Inflammatory macrophage treated with lipopolysaccharide for 1 hour (primary cell): ENCODE measurements at places on chromosomes 2 and 18.

DNA sequence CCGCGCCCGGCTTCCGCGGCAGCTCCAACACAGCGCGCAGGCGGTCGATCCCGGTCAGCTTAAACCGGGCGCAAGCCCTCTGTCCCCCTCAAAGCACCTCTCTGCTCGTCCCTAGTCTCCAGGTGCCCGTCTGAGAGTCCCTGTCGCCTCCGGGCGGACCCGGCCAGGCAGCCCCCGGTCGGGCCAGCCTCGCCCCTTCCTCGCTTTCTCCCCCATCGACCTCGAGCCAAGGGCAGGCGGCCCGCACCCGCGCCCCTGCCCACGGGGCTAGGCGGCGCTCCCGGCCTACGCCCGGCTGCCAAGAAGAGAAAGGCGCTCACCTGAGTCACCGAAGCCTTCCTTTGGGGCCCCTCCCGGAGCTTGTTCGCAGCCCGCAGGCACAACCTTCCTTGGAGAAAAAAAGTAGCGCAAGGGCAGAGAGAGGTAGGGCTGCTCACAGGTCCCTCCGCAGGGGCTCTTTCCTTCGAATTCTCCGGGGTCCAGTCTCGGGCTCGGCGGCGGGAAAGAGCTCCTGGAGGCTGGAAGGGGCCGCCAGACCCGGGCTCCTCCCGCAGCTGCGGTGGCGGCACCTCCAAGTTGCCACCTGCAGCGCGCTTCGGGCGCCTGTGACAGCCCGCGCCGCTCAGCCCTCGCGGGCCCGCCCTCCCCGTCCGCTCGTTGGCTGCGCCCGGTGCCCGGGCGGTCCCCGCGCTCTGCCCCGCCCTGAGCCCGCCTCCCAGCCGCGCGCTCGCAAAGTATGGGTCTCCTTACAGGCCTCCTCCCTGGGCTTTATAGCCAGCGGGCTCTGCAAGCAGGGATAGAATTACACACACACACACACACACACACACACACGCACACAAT is 86.5 kb upstream of the EPB41L3 start:
- DNase-seq, result peak; percentile 32

- DNase-seq, result peak; percentile 60
These were observed 58.0 kb upstream of the ARL5A start for GRCh38 chr2:151886241-151886640.

GRCh38 chr2:106700616-106701015 is 185.4 kb downstream of the ST6GAL2 start:
- DNase-seq, result no peak

DNA sequence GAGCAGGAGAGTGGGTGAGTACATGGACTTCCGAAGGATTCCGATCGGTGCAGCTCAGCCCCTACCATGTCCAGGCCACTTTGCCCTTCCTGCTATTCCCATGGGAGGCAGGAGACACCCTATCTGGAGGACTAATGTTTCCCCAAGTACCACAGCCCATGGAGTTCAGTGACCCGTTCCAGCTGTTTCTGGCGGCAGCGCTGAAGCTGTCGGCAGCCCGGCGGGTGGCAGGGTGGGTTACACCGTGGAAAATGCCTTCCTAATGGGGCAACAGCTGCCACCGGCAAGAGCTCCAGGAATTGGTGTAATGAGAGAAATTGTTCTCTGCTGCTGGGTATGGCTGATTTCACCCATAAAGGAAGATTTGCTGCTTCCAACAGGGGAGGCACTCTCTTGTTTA is 98.3 kb downstream of the MYCN start:
- no peak for DNase-seq

DNA sequence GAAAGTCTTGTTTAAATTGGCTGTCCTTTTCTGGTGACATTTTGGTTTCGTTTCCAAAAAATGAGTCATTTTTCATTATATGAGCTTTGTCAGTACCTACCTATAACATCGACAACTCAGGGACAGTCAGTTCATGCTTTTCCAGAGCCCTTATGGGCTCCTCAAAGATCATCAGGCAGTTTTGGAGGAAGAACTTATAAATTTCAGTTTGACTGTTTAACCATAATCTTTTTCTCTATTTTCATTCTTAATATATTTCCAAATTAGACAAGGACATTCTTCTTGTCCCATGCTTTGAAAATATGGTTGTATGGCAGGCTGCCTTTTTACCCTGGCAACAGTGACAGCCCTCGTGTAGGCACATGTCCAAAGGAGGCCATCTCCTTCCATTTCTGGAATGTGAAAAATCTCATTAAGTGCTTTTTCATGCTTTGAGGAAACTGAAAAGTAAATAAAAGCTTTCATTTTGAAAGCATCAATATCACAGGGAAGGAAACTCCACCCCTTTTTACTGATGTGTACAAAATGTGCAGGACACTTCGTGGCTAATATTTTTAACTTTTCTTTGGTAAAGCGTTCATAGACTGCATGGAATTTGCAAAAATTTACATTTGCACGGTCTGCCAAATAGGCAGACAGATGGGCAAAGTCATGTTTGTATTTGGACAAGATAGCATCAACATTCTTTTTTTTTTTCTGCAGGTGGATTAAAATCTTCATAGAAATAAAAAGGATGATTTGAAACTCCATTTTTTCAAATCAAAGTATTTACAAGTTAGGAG is 7.2 kb upstream of the PROC start:
- DNase-seq, result no peak

DNA sequence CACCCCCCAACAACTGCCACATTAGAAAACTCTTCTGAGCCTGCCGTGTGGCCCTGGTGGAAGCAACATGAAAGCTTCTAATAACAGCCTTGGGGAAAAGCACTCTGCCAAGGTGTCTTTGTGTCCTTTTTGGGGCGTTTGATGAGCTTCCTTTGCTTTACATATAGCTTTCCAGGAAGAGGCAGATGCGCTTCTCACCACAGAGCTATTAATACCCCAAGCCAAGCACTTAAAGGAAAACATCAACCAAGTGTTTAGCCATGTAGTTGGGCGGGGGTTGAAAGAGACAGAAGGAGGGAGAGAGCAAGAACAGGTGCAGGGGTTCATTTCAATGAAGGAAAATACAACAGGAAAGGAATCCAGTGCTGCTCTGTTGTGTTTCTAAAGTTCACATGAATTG is 176.1 kb downstream of the VAPA start:
- DNase-seq, result no peak

- no peak for DNase-seq
These were observed 3.8 kb downstream of the ANKMY1 start for GRCh38 chr2:240553956-240554480.

DNA sequence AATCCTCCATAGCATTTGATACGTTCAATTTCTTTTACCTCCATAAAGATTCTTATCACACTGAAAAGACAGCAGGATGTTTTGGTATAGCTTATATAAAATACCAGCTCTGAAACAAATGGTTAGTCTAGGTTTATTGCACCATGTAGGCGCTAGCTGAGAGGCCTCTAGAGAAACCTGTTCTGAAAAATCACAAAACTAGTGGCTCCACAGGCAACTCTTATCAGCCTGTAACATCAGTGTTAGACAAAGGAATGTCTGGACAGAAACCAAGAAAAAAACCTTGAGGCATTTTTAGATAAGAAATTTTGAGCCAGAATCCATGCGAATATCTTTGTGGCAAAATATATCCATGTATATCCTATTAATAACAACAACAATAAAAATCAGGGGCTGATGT is 440.4 kb upstream of the MAP2 start:
- no peak for DNase-seq

DNA sequence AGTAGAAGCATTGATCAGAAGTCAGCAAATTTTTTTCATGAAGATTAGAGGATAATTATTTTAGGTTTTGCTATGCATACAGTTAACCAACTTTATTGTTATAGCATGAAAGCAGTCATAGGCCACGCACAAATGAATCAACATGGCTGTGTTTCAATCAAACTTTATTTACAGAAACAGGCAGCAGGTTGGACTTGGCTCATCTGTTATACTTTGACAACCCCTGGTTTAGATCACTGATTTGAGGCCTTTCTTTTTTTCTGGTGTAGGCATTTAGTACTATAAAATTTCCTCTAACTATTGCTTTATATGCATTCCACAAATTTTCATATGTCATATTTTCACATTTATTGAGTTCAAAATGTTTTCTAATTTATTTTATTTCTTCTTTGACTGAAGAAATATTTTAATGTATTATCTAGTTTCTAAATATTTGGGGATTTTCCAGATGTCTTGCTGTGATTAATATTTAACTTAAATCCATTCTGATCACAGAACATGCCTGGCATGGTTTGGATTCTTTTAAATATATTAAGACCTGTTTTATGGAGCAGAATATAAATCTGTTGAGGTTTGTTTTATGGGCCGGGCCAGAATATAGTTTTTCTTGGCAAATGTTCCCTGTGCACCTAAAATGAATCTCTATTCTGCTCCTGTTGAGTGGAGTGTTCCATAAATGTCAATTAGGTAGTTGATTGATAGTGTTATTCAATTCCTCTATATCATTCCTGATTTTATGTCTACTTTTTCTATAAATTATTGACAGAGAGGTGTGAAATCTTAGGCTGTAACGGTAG is 116.3 kb upstream of the KLHL29 start:
- DNase-seq, result no peak

DNA sequence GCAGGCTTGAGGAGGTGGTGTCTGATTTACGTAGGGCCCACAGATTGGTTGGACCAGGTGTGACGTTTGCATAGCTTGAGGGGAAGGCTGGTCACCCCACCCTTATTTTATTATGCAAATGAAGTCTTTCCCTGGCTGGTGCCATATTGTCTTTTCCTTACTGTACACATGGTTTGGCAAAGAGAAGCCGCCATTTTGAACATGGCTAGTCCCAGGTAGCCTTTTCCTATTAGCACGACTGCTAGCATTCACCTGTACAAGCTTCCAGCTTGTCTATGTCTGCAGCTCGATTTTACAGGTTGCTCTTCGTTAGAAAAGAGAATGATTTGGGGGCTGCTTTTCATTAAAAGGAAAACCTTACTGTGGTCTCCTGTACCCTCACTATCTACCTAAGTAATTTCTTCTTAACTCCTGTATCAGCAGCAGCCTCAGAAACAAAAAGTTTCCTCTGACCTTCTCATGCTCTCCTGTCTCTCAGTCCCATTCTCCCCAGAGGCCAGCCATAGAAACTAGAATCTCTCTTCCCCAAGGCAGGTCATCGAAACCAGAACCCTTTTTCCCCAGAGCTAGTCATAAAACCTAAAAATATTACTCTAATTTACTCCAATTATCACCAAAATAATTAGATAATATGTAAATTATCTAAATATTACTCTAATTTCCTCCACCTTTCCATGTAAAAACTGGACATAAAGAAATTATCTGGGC is 151.8 kb downstream of the B3GNT2 start:
- no peak for DNase-seq

DNA sequence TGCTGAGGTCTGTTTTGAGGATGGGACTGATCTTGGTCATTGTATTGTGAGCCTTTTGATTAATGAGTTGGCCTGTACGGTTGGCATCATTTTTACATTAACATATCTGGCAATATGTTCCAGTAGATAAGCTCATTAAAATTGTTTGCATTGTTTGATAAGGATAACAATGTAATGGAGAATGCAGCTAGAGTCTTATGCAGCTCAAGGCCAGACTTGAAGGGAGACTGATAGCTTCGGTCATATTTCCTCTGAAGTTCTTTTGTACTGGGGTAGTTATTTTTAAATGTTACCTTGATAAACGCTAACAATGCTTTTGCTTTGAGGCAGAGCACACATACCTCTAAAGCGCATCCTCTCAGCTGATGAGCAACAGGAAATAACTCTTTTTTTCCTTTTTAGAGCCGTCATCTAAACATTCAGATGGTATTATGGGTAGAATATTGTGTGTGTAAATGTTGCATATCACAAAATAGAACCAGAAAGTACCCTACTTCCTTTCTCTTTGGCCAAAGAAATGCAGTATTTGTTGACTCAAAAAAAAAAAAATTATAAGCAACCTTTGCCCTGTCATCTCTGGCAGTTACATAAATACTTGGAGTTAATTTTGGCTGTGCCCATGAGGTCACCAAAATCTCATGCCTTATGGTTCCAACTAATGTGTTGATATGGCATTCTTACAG is 1.3 kb downstream of the MAPRE2 start:
- peak; percentile 41 for DNase-seq

GRCh38 chr2:28348921-28349320 is 43.7 kb upstream of the FOSL2 start:
- no peak for DNase-seq

- no peak for DNase-seq
These were observed 112.8 kb downstream of the CELF4 start for GRCh38 chr18:37452682-37453385.

DNA sequence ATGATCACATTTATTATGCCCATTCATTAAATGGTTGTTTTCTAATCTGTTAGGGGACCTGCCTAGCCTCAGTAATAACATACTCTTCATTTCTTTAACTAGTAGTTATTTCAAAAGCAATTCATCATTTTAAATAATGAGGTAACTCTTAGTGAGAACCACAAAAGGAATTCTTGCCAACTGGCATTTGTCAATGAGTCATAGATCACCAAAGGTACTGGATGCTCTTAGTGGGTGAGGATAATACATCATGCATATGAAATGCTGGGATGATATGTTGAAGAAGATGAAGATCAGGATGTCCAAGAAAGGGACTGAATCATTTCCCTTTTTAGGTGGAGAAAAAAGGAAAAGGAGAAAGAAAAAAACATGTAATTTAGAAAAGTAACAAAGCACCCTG is 826.2 kb upstream of the DDX18 start:
- no peak for DNase-seq

DNA sequence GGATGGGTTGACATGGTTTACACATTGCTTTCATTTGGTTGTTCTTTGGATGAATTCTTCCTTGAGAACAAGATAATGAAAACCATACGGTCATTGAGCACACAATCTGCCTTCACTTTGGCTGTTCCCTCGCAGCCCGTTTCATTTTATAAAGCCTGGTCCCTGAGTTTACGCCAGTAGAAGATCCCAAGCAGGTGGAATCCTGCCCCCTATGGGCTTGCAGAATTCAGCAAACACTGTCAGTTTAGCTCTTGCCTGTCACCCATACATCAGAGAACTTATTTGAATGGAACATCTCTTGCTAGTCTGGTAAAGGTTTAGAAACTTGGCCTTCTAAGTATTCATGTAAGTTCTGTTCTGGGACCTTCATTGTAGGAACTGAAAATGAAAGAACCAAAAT is 666.4 kb upstream of the ZEB2 start:
- DNase-seq, result no peak

GRCh38 chr2:216389570-216389969 is 17.3 kb upstream of the MARCHF4 start:
- peak; percentile 78 for DNase-seq

DNA sequence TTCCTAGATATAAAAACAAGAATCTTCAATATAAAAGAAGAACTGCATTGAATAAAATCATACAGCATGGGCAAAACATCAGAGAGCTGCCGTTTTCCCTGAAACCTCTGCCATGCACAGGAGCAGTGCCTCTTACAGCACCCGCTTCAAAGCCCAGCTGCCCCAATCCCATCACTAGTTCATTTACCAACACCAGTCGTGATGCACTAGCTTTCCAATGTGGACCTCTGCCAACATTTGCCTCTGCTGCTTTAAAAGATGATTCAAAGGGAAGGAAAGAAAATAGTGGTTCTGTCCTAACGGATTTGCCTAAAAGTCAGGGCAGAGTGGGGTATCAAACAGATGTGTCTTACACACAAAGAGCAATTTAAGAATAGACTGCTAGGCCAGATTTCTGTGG is 43.4 kb upstream of the AP1S3 start:
- DNase-seq, result no peak

GRCh38 chr2:42105330-42106256 is 57.8 kb downstream of the PKDCC start:
- DNase-seq, result peak; percentile 86

- DNase-seq, result no peak
These were observed 98.2 kb downstream of the DYSF start for GRCh38 chr2:71551631-71551915.
